ENCODE measurements at places on chromosomes 13 and 19.

DNA sequence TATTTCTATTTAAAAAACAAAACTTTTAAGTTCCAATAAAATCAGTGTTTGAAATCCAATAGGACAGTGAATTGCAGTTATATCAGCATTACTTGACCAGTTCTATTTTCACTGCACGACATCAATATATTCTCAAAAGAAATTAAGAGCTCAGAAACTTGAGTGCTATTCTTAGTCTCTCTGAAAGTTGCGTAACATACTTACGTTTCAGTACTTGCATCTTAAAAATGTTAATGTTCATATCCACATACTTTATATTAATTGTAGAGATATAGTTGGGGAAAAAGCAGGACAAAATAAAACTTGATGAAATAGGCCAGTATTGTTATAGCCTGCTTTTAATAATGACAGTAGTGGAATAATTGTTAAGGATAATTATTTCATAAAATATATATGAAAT is 720.5 kb upstream of the PCDH9 start:
- no peak for DNase-seq

GRCh38 chr13:101570410-101570809 is 117.9 kb downstream of the ITGBL1 start:
- no peak for DNase-seq

- DNase-seq: no peak
These were observed 34.2 kb upstream of the MAP3K10 start for GRCh38 chr19:40157059-40157458.

DNA sequence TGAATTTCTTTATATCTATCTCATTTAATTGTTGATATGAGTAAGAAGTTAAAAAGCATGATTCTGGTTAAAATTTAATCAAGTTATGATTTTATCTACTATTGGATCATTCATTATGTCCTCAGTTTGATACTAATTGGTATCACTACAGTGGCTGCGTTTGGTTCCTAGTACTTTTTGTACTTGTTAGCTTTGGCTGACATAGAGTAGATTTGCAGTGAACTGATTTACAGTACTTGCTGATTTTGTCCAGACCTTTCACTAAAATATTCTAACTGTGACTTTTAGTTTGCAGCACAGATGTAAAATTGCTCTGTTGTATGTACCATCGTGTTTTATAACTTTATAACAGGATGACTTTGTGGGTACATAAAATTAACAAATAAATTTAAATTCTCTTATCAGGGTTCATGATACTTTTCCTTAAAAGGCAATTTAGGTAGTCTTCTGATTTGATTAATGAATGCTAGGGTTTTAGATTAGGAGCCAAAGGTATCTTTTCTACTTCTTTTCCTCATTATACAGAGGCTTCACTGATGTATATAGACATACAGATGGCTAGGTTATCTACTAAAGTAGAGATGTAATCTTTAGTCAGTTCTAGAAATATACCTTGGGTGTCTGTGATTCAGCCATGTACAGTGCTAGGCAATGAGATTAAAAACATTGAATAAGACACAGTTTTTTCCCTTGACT is 8.7 kb downstream of the UCHL3 start:
- DNase-seq: no peak

- DNase-seq: no peak
These were observed 75.8 kb downstream of the TBC1D4 start for GRCh38 chr13:75405976-75406703.

DNA sequence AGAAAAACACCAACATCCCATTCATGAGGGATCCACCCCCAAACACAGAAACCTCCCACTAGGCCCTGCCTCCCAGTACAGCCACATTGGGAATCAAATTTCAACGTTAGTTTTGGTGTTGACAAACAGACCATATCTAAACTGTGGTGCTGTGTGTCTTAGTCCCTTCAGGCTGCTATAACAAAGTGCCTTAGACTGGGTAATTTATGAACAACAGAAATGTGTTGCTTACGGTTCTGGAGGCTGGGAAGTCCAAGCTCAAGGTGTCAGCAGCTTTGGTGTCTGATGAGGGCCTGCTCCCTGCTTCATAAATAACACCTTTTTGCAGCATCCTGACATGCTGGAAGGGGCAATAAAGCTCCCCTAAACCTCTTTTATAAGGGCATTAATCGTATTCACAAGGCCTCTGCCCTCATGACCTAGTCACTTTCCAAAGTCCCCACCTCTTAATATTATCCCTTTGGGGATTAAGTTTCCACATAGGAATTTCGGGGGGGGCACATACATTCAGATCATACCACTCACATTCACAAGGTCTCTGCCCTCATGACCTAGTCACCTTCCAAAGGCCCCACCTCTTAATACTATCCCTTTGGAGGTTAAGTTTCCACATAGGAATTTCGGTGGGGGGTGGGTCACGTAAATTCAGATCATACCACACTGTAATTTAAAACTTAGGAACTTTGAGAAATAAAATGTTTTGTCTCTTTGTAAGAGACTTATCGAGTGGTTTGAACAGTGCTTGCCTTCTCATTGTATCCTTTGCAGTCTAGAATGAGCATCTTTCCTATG is 27.5 kb downstream of the ZNF507 start:
- DNase-seq: no peak

DNA sequence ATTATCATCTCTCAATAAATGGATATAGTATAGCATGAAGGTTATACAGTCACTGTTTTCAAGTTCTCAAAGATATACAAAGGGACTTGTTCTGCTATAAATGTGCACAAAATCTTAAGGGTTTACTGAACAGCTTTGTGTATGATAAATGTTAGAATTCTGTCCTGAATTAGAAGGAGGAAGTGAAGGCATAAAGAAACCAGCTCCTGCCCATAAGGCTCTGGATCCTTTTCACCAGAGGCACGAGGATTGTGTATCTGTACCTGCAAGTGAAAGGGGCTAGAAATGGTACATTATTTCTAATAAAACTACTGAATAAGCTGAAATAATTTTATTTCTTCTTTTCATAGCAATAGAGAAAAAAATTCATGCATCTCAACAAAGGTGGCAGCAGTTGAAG is 32.4 kb downstream of the PHF11 start:
- DNase-seq: no peak

- no peak for DNase-seq
These were observed 9.4 kb upstream of the LRRC63 start for GRCh38 chr13:46202188-46202795.

DNA sequence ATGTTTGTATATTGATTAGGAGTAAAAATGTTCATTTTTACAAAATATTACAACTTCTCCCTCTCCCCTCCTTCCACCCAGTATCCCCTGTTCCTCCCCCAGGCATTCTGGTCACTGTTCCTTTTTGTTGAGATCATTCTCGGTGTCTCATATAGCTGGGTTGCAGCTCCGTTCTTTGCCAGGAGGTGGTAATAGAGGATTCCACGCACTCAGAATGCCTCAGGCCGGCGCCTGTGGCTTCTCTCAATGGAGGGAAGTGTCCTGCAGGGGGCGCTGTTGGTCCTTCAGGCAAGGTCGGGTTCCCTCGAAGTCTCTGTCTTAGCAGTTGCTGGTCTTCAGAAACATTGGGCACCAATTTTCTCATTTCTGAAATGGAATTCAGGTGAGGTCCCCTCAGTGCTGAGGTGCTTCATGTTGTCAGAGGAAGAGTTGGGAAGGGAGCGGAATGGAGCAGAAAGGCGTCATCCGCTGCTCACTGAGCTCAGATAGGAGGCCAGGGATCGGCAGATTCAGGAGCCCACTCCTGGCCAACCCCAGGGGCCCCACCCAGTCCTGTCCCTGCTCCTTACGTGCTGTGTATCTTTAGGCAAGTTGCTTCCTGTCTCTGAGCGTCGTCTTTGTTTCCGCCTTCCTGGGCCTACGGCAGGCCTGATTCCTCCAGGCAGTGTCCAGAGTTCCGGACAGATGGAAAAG is 10.3 kb upstream of the GARIN5A start:
- no peak for DNase-seq

- DNase-seq: no peak
These were observed 1.1 kb downstream of the DACH1 start for GRCh38 chr13:71865874-71866334.

DNA sequence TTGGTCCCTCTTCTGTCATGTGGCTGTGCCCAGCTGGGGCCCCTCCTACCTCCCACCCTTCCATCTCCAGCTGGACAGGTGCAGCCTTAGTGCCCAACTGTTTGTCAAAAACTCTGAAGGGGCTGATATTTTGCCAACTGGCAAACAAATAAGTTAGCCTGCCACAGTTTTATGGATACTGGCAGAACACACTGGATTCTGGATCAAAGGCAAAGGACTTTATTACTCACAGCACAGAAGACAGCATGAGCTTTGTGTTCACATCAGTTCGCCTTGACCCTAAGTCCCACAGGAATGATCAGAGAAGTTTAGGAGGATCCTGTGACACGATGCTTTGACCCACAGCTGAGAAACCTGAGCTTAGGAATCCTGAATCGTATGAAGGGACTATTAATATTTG is 16.4 kb downstream of the KLK2 start:
- DNase-seq: no peak

- no peak for DNase-seq
These were observed 44.3 kb downstream of the COL4A1 start for GRCh38 chr13:110262508-110263291.

- DNase-seq: no peak
These were observed 784 bp downstream of the PIBF1 start for GRCh38 chr13:72782717-72783116.

GRCh38 chr13:25973576-25973975 is 78.2 kb downstream of the SHISA2 start:
- no peak for DNase-seq

GRCh38 chr13:54593504-54593903 is 1564.9 kb downstream of the OLFM4 start:
- DNase-seq: no peak

DNA sequence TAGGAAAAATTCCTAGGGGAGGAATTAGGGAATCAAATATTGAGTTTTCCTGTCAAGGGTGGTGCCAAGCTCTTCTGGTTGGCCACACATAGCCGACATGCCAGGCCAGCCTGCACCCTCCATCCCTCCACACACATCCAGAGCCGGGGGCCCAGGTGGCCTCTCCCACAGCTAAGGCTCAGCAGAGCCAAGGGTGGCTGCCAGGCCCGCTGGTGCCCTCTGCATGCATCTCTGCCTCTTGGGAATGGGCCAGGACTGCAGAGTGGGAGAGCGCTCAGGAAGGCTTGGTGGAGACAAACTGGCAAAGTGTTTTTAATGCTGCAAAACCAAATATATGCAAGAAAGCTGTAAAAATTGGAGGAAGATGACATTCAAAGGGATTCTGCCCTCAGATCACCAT is 42.7 kb upstream of the GAS6 start:
- DNase-seq: no peak

DNA sequence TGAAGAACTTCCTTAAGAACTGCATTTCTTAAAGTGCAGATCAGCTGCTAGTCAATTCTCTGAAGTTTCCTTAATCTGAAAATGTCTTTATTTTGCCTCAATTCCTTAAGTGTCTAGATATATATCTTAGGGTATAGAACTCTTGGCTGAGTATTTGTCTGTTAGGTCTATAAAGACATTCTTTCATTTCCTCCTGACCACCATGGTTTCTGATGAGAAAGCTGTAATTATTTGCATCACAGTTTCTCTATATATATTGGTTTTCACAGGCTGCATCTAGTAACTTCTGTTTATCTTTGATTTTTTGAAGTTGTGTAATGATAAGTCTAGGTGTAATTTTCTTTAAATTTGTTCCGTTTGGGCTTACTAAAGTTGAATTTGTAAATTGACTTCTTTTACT is 15.2 kb downstream of the NDFIP2 start:
- DNase-seq: no peak

GRCh38 chr13:20231839-20232555 is at the start of gene GJB6:
TSS of gene GJB6 (minus strand) at chr13:20232319. CDS start at chr13:20223480, 8,839 bp downstream.
- DNase-seq: no peak

DNA sequence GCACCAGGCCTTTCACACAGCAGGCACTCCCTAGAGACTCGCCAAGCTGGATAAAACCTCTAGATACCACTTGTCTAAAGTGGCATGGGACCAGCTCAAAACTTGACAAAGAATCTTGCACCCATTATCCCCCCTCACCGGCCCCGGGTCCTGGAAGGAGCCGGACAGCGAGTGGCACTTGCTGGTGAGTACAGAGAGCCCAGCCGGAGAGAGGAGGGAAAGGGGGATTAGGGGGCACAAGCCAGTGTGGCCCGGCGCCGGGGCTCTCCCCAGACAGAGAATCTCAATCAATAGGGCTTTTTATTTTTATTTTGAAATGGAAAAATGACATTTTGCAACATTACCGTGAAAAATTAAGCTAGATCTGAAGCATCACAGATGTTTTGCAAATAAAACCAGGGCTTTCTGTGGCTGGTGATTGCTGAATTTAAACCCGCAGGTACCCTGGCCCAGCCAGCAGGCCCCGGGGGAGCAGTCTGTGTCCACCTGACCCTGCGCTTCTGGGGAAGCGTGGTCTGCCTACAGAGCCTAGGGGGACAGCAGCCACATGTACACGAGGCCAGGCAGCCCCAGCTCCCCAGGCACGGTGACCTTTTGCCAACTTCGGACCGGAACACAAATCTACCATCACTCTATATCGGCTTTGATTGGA is 10.0 kb upstream of the VSTM2B start:
- no peak for DNase-seq

- DNase-seq: no peak
These were observed 12.7 kb downstream of the DOT1L start for GRCh38 chr19:2176337-2176994.

GRCh38 chr13:113210833-113211232 is 1.4 kb downstream of the CUL4A start:
- no peak for DNase-seq

- DNase-seq: no peak
These were observed 9.1 kb upstream of the VWA8 start for GRCh38 chr13:41970022-41970421.

DNA sequence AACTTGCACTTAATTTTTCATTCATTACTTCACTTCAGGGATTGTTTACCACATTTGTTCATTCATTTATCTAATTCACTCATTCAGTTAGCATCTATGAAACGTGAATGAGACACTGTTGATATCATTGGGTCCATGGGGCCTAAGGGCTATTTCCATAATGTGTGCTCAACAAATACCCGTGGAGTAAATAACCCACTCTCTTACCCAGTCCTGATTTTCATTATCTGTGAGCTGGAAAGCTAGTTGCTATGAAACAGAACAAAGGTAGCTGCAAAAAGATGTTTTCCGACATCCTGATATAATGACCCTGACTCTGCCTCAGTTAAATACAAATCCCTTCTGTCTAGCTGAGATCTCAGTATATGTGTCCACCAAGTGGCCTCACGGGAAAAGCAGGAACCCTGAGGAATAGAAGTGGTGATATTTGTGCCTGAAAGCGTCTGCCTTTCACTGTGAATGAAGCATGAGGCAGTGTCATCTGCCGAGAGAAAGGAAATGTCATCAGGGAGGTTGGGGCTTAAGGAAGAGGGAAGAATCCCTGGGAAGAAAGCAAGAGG is 63.8 kb downstream of the SERTM1 start:
- DNase-seq: no peak

DNA sequence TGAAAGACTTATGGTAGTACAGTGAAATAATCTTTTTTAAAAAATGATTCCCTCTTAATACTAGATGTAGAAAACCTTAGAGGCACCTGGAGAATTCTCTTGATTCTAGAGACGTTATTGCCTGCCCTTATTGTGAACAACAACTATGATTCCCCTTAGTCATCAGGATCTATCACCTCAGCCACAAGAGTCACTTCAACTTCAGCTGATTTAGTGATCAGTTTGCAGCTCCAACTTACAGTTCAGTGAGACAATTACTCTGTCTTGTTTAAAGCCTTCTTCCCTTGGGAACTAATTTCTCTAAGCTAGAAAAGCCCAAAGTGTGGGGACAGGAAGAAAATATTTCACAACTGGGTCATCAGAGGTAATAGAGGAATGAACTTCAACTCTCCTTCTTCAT is 254.3 kb upstream of the SLITRK1 start:
- no peak for DNase-seq
